ENCODE measurements at places on chromosomes 11 and 22. TPM values are rescaled to one million over a fixed set of nuclear protein-coding genes. Genes with fewer than 3 reads are reported as not detected.

Gene TESMIN
- 3.8 TPM for total RNA-seq

Gene POLR3H
- total RNA-seq = 24.6 TPM

Gene SYT9
- 3.7 TPM for total RNA-seq

Gene GAL3ST1
- total RNA-seq = 1.8 TPM

Gene CSF2RB
- not detected for total RNA-seq

Gene NRXN2
- total RNA-seq = 50.4 TPM

Gene SELENOM
- 40.9 TPM for total RNA-seq
